Immature natural killer cell (primary cell): ENCODE measurements at places on chromosomes 3 and 15. TPM values are rescaled to one million over a fixed set of nuclear protein-coding genes. Genes with fewer than 3 reads are reported as not detected.

PSTPIP1 gene
- 84.4 TPM for polyA plus RNA-seq

- no peak for DNase-seq
Observed at GRCh38 chr3:124558991-124559845, 171.0 kb upstream of the UMPS start.

PIAS1 gene
- 112 TPM for polyA plus RNA-seq

ITIH3 gene
- polyA plus RNA-seq, result not detected

NAALADL2 gene
- not detected for polyA plus RNA-seq

DNA sequence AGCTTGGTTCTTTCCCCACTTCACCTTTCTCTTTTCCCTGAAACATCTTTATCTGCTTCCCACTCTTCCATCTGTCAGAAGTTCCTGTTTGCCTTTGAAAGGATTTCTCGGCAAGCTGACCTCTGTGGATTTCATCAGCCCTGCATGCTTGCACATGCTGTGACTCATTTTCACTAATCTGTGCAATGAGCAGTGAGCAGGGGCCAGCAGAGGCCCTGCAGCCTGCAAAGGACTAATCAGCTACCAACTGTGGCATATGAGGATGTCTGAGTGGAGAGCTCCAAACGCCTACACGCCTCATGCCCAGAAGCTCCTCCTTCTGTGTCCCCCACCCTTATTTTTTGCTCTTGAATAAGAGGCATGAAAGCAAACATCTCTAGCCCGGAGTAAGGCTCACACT is 333.0 kb upstream of the SEMA6D start:
- DNase-seq, result no peak
